ENCODE measurements at places on chromosomes 3 and 15. TPM values are rescaled to one million over a fixed set of nuclear protein-coding genes. Genes with fewer than 3 reads are reported as not detected.

DNA sequence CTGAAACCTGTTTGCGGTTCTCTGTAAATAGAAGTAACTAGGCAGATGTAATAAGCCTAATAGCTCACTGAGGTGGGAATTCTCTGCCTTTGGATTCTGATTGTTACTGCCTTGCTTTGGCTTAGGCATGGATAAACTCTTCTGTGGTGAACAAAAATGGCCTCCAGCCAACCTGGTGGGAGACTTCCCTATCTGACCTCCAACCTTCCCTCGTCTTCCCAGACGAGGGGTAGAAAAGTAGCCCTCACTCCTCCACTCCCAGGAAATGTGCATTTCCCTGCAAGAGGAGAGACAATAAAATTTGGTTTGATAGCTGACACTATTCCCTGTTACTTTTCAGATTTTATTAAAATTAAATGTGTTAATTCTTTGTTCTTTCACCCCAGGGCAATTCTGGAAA is 606 bp upstream of the CD96 start:
- no peak for DNase-seq

- DNase-seq, result peak; percentile 13
Measured at GRCh38 chr15:73368301-73369136, at the start of gene HCN4. Gene HCN4, minus strand, starts transcription at chr15:73368958. Its CDS starts 688 bp downstream, at chr15:73368270.

- DNase-seq, result no peak
Measured at GRCh38 chr15:60647246-60647645, 168.3 kb upstream of the ICE2 start.

- DNase-seq, result no peak
Measured at GRCh38 chr3:129240436-129240835, 9.0 kb upstream of the COPG1 start.

GRCh38 chr15:56234804-56235203 is 8.9 kb downstream of the RFX7 start:
- DNase-seq, result no peak

Gene LAMB2
- total RNA-seq, result 32.7 TPM

Gene VEPH1
- not detected for total RNA-seq

Gene DUOX2
- total RNA-seq, result not detected

Measured in MG63 (cell line).